ENCODE measurements at places on chromosomes 12 and 14. TPM values are rescaled to one million over a fixed set of nuclear protein-coding genes. Genes with fewer than 3 reads are reported as not detected.

DNA sequence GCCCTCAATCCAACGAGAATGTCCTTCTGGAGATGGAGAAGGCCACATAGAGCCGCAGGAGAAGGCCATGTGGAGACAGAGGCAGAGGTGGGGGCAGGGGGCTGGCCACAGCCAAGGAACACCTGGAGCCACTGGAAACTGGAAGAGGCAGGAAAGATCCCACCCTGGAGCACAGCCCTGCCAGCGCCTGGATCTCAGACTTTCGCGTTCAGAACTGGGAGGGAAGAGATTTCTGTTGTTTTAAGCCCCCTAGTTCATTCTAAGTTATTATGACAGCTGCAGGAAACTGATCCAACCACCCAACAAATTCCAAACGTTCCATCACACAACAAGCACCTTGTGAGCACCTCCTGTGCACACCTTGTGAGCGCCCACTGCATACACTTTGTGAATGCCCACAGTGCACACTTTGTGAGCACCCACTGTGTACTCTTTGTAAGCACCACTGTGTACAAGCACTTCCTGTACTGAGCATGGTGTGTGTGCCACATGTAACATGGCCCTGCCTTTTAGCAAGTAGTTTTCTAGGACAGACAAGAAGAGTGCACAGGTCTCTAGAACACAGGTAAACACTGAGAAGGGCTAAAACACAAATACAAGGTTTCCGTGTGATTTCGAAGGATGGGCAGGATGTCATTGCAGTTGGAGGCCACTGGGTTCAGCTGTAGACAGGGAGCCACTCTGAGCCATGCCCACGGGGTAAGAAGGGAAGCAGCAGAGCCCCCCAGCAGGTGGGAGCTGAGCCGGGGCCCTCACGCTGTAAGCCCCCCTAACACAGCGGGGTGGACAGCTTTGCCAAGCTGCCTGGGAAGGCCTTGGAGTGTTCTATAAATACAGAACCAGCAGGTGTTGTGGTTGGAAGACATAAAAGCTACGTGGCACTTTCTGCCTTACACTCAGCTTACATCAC, 15.4 kb downstream of the RIMBP2 start:
- H3K27ac ChIP-seq, result no peak overlapping the region
- H3K27me3 ChIP-seq, result no peaks in the 10 kb centered on the region
- DNase-seq, result peak; percentile 41
- H3K4me3 ChIP-seq, result no peak overlapping the region

GRCh38 chr12:128693771-128694170, 130.0 kb downstream of the SLC15A4 start:
- H3K27ac ChIP-seq, result no peak overlapping the region
- H3K27me3 ChIP-seq, result no peaks in the 10 kb centered on the region
- no peak for DNase-seq
- no peaks in the 10 kb centered on the region for H3K4me1 ChIP-seq

DNA sequence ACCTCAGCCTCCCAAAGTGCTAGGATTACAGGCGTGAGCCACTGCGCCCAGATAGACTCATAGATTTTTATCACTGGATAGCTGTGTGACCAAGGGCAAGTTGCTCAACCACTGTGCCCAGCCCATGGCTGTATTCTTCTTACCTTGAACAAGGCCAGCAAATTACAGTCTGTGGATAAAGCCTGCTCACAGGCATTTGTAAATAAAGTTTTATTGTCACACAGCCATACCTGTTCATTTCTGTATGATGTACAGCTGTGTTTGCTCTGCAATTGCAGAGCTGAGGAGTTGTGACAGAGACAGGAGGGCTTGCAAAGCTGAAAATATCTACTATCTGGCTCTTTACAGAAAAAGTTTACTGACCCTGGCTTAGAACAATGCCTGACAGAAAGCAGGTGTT, 35.2 kb upstream of the LHX5 start:
- no peak overlapping the region for H3K4me3 ChIP-seq
- H3K4me1 ChIP-seq, result no peaks in the 10 kb centered on the region
- H3K36me3 ChIP-seq, result no peaks in the 10 kb centered on the region
- H3K27ac ChIP-seq, result no peak overlapping the region
- H3K27me3 ChIP-seq, result no peaks in the 10 kb centered on the region

- no peaks in the 10 kb centered on the region for H3K27me3 ChIP-seq
- H3K4me3 ChIP-seq, result no peak overlapping the region
- no peaks in the 10 kb centered on the region for H3K36me3 ChIP-seq
- no peaks in the 10 kb centered on the region for H3K4me1 ChIP-seq
These were observed 544.5 kb downstream of the NRXN3 start for GRCh38 chr14:78714711-78715110.

- H3K27me3 ChIP-seq, result no peaks in the 10 kb centered on the region
- H3K27ac ChIP-seq, result peak overlapping the region; percentile 1
- no peaks in the 10 kb centered on the region for H3K36me3 ChIP-seq
- no peak overlapping the region for H3K4me3 ChIP-seq
- no peak for DNase-seq
These were observed 90.2 kb upstream of the SLC38A2 start for GRCh38 chr12:46462641-46463355.

- peak; percentile 93 for DNase-seq
- peaks cover 55% of the 10 kb centered on the region for H3K4me1 ChIP-seq
- no peak overlapping the region for H3K27ac ChIP-seq
- H3K36me3 ChIP-seq, result no peaks in the 10 kb centered on the region
- peaks cover 84% of the 10 kb centered on the region for H3K27me3 ChIP-seq
These were observed 9.5 kb downstream of the SHMT2 start for GRCh38 chr12:57238854-57239554.

- H3K36me3 ChIP-seq, result no peaks in the 10 kb centered on the region
- no peak overlapping the region for H3K27ac ChIP-seq
- H3K4me1 ChIP-seq, result no peaks in the 10 kb centered on the region
- no peaks in the 10 kb centered on the region for H3K27me3 ChIP-seq
- DNase-seq, result no peak
These were observed 1089.3 kb downstream of the SLC16A7 start for GRCh38 chr12:60684988-60685655.

DNA sequence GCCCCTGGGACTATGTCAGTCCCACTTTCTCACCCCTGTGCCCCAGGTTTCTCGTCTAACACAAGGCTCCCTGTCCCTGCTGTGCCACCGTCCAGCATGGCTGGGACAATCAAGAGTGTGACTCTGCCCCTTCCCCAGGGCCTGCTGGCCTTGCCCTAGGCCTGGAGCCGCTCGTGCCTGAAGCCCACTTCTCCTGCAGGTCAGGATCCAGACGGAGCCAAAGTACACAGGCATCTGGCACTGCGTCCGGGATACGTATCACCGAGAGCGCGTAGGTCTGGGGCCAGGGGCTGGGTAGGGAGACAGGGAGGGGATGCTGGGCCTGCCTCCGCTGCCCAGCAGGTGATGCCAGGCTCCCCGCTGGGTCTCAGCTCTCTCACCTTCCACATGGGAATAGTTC, 2.8 kb downstream of the SLC25A47 start:
- DNase-seq, result no peak
- H3K27ac ChIP-seq, result no peak overlapping the region
- H3K4me1 ChIP-seq, result no peaks in the 10 kb centered on the region
- H3K36me3 ChIP-seq, result no peaks in the 10 kb centered on the region
- H3K27me3 ChIP-seq, result no peaks in the 10 kb centered on the region
- no peak overlapping the region for H3K4me3 ChIP-seq

DNA sequence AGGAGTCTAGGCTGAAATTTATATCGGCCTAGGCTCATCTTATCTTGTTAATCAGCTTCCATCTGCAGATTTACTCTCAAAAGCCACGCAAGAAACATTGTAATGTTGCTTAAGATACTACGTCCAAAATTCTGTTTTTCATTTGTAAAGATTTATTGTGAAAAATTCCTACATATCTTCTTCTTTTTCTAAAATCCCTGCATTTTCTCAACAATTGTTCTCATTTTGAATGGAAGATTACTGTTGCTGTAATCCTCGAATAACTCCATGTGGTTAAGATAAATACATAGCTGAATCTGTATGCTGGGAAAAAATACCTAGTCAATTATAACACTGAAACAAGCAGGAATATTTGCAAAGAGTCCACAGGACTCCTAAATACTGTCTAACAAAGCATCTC, 15.6 kb downstream of the INSM2 start:
- peaks cover 16% of the 10 kb centered on the region for H3K36me3 ChIP-seq
- H3K4me3 ChIP-seq, result no peak overlapping the region
- no peaks in the 10 kb centered on the region for H3K27me3 ChIP-seq
- no peaks in the 10 kb centered on the region for H3K4me1 ChIP-seq
- H3K27ac ChIP-seq, result no peak overlapping the region

DNA sequence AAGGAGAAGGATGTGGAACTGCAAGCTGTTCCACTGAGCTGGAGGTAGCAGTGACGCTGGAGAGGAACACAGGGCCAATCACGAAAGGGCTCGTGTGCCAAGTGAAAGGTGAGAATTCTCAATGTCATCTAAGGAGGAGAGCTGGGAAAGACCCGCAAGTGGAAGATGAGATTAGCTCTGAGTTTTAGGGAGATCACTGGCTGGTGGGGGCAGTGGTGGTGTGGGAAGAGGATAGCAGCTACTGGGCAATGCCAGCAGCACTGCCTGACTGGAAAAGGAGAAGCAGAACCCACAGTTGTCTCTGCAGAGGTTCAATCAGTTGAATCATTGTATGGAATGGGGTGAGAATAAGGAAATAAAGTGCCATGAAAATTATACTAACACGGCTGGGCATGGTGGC, 27.8 kb downstream of the SLC25A47 start:
- H3K36me3 ChIP-seq, result peaks cover 98% of the 10 kb centered on the region
- H3K27ac ChIP-seq, result no peak overlapping the region
- no peaks in the 10 kb centered on the region for H3K4me1 ChIP-seq
- no peaks in the 10 kb centered on the region for H3K27me3 ChIP-seq
- no peak overlapping the region for H3K4me3 ChIP-seq

- no peaks in the 10 kb centered on the region for H3K27me3 ChIP-seq
- H3K36me3 ChIP-seq, result no peaks in the 10 kb centered on the region
- peaks cover 84% of the 10 kb centered on the region for H3K4me1 ChIP-seq
- DNase-seq, result no peak
- no peak overlapping the region for H3K4me3 ChIP-seq
- peak overlapping the region; percentile 86 for H3K27ac ChIP-seq
These were observed 127.9 kb downstream of the CACNA1C start for GRCh38 chr12:2180737-2181082.

- no peak for DNase-seq
- H3K27ac ChIP-seq, result peak overlapping the region; percentile 89
- H3K36me3 ChIP-seq, result no peaks in the 10 kb centered on the region
- peak overlapping the region; percentile 15 for H3K4me3 ChIP-seq
These were observed 41.9 kb upstream of the MED13L start for GRCh38 chr12:116319233-116319897.

- H3K36me3 ChIP-seq, result no peaks in the 10 kb centered on the region
- peaks cover 14% of the 10 kb centered on the region for H3K4me1 ChIP-seq
- DNase-seq, result no peak
- peak within 1 kb of the TSS; percentile 10 for H3K4me3 ChIP-seq
These were observed at the start of gene KCNH5 for GRCh38 chr14:63045234-63045611. TSS of gene KCNH5 (minus strand) at chr14:63045458. CDS start at chr14:63045186, 272 bp downstream.

DNA sequence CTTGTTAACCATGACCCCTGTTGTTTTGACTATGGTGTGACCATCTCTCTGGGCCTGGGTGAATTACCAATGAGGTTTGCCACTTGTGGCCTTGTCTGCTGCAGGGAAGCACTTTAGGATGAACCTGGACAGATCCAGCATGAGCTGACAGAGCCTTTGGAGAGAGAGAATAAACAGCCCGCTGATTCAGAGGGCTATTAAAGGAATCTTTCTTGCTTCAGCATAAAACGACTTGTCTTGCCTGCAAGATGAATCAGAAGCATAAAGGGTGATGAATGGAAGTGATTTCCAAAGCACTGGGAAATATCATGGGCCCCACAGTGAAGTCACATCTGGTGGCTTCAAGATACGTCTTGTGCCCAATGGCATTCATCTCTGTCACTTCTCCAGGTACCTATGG, 69.0 kb upstream of the WSCD2 start:
- no peak overlapping the region for H3K27ac ChIP-seq
- H3K27me3 ChIP-seq, result no peaks in the 10 kb centered on the region
- H3K4me3 ChIP-seq, result no peak overlapping the region
- no peaks in the 10 kb centered on the region for H3K36me3 ChIP-seq
- peaks cover 10% of the 10 kb centered on the region for H3K4me1 ChIP-seq

DNA sequence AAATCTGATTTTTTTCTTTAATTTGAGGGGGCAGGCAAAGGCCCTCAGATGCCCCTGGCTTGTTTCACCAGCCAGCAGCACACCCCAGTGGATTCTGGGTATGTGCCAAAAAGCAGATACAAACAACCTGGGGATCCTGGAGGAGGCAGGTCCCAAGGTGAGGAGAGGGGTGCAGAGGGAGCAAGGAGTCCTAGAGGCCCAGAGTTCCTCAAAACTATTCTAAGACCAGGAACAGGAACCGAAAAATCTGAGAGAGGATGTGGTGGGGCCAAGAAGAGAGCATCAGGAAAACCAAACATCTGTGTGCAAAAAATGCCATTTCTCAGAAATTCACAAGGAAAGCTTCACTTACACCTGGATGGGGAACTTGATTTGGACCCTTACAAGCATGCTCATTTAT, 8.2 kb downstream of the KCNA5 start:
- no peaks in the 10 kb centered on the region for H3K27me3 ChIP-seq
- peaks cover 39% of the 10 kb centered on the region for H3K4me1 ChIP-seq
- H3K4me3 ChIP-seq, result no peak overlapping the region
- H3K27ac ChIP-seq, result no peak overlapping the region
- no peaks in the 10 kb centered on the region for H3K36me3 ChIP-seq

GRCh38 chr12:101653030-101653429, 44.4 kb upstream of the CHPT1 start:
- no peak for DNase-seq
- H3K4me3 ChIP-seq, result no peak overlapping the region
- H3K4me1 ChIP-seq, result no peaks in the 10 kb centered on the region
- H3K27ac ChIP-seq, result no peak overlapping the region
- no peaks in the 10 kb centered on the region for H3K36me3 ChIP-seq

DNA sequence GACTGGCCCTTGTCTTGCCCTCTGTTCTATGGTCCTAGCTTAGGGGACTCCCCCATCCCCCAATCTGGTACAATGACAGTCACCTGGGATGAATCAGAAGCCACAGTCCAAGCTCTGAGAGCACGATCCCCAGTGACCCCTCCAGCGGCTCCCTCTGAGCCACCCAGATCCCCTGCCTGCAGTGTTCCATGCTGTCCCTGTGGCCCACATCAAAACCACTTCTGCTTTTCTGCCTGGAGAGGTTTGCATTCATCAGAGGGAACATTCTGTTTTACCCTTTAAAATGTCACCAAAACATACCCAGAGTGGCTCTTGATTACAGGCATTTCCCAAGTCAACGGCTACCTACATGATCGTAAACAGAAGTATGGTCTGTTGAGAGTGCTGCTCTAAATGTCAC, 47.5 kb downstream of the NOS1 start:
- H3K36me3 ChIP-seq, result no peaks in the 10 kb centered on the region
- H3K4me3 ChIP-seq, result no peak overlapping the region
- H3K27me3 ChIP-seq, result no peaks in the 10 kb centered on the region
- H3K27ac ChIP-seq, result no peak overlapping the region
- DNase-seq, result no peak

Gene OTX2
- not detected for total RNA-seq

Gene RNU4-1
- not detected for total RNA-seq

Gene RTL1
- not detected for total RNA-seq

Gene TMPRSS12
- not detected for total RNA-seq

Gene NINJ2
- total RNA-seq, result 2.0 TPM

Gene PRKD1
- total RNA-seq, result 25.7 TPM

Gene P3H3
- total RNA-seq, result 20.5 TPM

Gene CD163L1
- total RNA-seq, result 0.66 TPM

Gene OTOGL
- total RNA-seq, result 0.81 TPM
